Activated CD4-positive, alpha-beta T cell treated with anti-CD3 and anti-CD28 coated beads for 36 hours (primary cell): ENCODE measurements at places on chromosomes 4 and X. TPM values are rescaled to one million over a fixed set of nuclear protein-coding genes. Genes with fewer than 3 reads are reported as not detected.

The NDUFC1 gene
- 64.8 TPM for total RNA-seq

GRCh38 chrX:107146670-107147069 is 28.0 kb upstream of the RBM41 start:
- DNase-seq = no peak

DNA sequence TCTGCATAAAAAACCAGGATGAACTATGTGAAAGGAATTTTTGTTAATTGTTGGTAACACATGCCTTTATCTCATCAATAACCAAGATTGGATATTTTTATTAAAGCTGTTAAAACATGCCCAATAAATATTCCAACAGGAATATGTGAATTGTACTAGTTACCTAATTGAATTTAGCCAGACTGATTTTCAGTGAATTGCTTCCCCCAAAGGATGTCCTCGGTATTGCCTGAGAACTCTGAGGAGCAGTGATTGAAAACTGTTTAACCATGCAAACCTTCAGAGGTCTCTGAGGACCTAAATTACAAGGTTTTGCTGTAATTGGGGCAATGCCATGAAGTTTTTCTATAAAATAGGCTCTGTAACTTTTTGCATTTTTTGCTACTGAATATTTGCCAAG is 66.6 kb downstream of the BLTP1 start:
- DNase-seq = no peak

- DNase-seq = no peak
Observed at GRCh38 chrX:114930227-114930626, 87.2 kb downstream of the IL13RA2 start.

The P2RY10 gene
- 30.4 TPM for total RNA-seq
